Left colon (tissue), 2 donors: ENCODE measurements at places on chromosomes 13 and 19. TPM values are rescaled to one million over a fixed set of nuclear protein-coding genes. Genes with fewer than 3 reads are reported as not detected.

- no peak for DNase-seq
Observed at GRCh38 chr13:25807562-25807961, 244.3 kb downstream of the SHISA2 start.

PRRG2 gene
- 22.4 TPM for total RNA-seq

GRCh38 chr13:95485045-95485517 is 67.4 kb upstream of the CLDN10 start:
- no peak for DNase-seq

MTMR6 gene
- 13.6 TPM for total RNA-seq

DNA sequence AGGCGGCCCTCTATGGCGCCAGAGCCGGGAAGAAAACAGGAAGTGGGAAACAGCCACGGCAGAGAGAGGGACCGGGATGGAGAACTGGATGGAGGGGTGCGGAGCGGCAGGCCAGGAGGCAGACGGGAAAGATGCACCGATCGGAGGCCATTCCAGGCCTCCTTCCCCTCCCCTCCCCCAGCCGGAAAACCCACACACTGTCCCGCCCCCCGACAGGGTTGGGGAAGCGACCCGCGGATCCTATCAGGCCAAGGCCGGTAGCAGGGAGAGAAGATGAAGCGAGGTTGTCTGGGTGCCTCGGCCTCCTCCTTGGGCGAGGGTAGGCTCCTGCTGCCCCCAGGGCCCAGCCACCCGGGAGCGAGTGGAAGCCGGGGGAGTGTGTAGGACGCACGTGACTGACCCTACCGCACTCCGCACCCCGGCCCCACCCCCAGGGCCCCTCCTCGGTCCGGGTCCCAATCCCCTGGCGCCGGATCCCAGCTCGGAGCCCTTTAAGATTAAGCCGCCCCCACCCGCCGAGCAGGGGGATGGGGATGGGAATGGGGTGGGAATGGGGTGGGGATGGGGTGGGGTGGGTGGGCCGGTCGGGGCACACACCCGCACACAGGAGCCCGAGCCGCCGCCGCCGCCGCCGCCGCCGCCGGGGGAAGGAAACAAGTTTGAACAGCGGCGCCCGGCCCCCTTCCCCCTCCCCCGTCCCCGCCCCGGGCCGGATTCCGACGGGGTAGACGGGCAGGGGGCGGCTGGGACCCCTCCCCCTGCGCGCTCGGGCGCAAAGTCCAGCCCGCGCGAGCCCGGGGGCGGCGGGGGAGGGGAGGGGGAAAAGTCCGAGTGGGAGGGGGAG is 1.5 kb downstream of the ERF start:
- peak; percentile 74 for DNase-seq

DNA sequence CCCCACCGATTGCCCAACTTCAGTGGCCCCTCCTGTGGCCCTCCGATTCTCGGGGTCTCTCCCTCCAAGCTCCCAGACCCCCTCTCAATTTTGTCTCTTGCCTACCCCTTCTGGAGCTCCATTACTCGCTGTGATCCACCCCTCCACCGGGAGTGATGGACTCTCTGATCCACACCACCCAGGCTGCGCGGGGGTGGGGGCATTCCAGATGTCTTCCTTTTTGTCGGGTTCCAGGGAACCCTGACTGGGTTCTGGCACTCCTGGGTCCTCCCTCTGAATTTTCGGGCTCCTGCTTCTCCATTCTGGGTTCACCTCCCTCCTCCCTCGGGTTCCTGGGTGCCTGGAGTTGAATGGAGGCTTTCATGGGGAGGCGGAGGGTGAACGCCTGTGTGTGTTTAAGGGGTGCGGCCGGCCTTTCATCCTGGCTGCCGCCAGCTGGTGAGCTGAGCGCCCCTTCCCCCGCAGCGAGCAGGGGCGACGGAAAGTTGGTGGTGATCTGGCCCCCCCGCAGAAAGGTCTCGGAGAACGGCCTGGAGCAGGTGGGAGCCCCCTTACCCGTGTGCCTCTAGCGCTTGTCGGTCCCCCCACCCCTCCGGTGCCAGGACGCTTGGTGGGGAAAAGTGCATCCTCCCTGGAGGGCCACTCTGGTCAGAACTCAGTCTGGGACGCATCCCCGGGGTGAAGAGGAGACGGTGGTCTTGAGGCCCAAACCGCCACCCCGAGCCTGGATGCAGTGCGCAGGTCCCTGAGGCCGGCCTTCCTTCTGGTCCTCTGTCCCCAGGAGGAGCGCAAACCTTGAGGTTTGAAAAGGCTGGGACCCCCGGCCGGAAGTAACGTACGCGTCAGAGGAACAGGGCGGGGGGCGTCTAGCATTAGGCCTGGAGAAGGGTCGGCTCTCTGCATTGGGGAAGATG is 1.6 kb downstream of the MISP3 start:
- DNase-seq, result peak; percentile 77

GRCh38 chr13:71378961-71379905 is 487.8 kb downstream of the DACH1 start:
- DNase-seq, result no peak

GRCh38 chr13:37187621-37188020 is 82.2 kb upstream of the CSNK1A1L start:
- DNase-seq, result no peak

DNA sequence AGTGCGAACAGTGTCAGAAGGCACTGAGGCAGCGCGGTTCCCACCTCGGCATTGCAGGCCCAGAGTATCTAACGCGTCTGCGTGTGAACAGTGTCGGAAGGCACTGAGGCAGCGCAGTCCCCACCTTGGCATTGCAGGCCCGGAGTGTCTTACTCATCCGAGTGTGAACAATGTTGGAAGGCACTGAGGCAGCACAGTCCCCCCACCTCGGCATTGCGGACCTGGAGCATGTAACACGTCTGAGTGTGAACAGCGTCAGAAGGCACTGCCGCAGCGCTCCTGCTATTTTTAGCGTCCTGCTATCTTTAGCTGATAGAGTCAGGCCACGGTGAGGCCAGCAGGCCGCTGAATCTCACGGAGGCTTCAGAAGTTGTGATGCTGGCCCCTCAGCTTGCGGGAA is 39.6 kb downstream of the ATP11A start:
- DNase-seq, result no peak

SPACA4 gene
- total RNA-seq, result not detected

DNA sequence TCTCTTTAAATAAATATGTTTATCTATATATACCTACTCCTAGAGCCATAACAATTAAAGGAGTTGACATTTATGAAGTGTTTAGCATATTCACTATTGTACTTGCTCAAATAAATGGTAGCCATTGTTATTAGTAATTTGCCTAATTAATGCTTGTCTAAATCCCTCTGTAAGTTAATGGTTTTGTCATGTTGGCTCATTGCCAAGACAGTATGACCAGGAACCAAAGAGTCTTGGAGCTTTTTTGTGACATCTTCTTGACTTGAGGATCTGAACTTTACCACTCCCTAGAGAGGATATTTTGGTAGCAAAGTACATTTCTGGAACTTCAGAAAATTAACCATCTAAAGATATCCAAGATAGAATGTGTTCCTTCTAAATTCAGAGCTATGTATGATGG is 15.5 kb downstream of the FRY start:
- no peak for DNase-seq

- peak; percentile 61 for DNase-seq
Observed at GRCh38 chr13:41458761-41459431, 1.5 kb downstream of the RGCC start.

- DNase-seq, result no peak
Observed at GRCh38 chr19:2221918-2222317, 14.2 kb downstream of the PLEKHJ1 start.

DNA sequence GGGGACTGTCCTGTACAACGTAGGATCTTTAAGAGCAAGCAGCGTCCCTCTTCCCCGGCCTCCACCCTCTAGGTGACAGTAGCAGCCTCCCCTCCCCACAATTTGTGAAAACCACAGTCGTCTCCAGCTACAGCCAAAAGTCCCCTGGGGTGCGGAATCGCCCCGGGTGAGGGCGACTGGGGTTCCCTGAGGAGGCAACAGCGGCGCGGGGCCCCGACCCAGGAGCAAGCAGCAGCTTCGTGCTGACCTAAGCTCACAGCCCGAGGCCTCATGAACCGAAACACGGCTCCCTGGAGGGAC is 322 bp downstream of the ZNF558 start:
- DNase-seq, result no peak

GRCh38 chr19:28968721-28969120 is 244.2 kb downstream of the UQCRFS1 start:
- no peak for DNase-seq

DNA sequence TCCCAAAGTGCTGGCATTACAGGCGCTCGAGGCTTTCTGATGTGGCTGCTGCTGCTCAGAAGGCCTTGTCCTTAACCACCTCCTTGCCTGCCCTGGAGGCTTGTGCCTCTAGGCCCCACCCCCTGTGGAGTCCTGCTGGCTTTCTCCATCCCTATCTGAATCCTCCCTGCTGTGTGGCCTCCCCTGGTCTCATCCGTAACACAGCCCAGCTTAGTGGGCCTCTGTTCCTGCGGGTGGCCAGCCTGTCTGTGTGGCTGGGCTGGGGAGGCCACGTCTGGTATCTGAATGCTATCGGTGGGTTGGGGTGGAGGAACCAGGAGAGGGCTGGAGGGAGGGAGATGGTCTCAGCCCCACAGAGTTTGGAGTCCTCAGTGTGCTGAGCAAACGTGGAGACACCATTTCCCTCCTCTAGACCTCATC is 4.7 kb downstream of the RPL28 start:
- DNase-seq, result no peak

GRCh38 chr13:19845758-19846157 is 17.7 kb downstream of the ZMYM5 start:
- DNase-seq, result no peak
